ENCODE measurements at places on chromosomes 1 and 21.
A peak's percentile ranks its signal among the peaks of the same experiment; 100 is the strongest.

DNA sequence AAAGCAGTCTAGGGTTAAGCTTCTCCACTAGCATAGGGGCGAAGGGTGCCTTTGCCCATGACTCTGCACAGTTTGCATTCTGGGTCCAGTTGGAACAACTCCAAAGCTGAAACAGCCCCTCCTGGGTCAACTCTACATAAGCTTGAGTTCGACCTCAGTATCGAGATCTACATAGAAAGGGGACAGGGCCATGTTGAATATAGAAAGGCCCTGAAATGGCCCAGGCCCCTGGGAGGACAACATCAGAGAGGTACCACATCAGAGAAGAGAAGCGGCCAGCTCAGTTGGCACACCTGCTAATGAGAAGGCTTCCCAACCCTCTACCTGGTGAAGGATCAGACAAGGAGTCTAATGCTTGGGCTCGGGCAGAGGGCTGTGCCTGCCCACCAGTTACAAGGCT is 1.6 kb downstream of the DENND2D start:
- DNase-seq, result no peak

DNA sequence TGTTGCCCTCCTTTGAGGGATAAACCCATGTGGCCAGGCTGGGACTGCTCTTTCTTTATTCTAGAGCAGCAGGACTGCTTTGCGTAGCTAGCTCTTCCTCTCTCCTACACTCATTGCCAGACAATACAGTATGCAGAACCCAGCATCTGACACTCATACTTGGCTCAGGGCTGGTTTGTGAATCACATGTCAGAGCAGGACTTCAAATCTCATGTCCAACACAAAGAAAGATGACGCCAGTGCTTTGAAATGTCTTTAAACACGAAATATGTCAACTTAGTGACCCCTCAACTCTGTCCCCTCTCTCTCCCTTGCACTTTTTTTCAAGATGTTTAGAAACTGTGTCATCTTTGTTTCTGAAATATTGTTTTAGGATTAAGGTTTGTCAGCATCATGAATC is 135.0 kb downstream of the TGFB2 start:
- no peak for DNase-seq

DNA sequence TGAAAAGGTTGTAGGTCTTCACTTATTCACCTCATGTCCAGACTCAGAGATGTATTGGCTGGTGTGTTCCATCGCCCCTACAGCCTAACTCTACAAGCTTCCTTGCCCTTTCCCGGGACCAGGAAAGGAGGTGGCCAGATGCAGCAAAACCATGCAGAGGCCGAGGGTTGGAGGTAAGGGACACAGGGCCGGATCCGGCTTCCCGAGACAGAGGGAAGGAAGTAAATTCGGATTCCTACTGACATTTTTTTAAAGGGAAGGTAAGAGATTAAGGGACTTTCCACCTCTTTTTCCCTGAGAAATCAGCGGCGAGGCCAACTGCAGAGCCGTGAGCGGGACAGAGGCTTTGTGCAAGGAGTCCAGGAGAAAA is 12.7 kb downstream of the EPHA10 start:
- no peak for DNase-seq

GRCh38 chr1:117335376-117336086 is 31.7 kb upstream of the MAN1A2 start:
- no peak for DNase-seq

DNA sequence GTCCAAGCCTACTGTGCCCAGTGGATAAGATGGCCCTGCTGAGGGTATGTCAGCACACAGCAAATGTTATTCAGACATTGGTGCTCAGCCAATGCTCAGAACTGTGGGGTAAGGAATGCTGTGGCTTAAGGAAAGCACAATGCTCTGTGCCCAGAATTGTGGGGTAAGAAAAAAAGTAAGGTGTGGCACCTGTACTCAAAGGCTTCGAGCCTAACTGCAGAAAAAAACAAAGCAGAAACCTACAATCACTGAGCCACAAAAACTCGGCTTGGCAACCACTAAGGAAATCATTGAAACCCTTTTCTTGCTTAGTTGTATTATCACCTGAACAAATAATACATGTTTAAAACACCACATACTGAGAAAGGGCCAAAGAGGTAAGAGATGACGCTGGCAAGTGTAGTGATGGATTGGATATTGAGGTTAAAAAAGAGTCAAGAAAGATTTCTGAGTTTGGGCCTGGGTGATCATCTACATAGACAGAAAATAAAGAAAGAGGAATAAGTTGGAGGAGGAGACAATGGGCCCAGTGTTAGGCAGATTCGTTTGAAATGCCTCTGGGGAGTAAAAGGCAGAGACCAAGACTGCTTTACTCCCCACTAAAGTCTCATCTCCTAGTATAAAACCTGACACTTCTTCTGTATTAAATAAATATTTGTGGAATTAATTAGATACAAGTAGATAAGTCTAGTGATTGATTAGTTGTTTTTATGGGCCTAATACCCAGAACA is 25.9 kb upstream of the ATP1A1 start:
- DNase-seq, result no peak

DNA sequence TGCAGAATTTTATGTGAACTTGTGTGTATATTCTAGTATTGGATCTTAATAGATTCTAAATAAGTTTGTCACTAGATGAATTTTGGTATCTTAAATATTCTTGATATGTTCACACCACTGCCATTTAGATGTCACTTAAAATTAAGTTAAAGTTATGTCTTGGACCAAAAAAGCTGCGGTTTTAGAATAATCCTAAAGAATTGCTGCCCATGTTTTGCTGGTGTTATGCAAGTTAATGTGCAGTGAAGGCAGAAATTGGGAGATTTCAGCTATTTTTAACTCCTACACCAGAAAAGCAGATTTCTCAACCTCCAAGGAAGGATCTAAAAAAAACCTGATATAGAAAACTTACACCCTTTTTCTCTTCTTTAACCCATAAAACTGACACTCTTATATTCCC is 757 bp downstream of the ACADM start:
- no peak for DNase-seq

DNA sequence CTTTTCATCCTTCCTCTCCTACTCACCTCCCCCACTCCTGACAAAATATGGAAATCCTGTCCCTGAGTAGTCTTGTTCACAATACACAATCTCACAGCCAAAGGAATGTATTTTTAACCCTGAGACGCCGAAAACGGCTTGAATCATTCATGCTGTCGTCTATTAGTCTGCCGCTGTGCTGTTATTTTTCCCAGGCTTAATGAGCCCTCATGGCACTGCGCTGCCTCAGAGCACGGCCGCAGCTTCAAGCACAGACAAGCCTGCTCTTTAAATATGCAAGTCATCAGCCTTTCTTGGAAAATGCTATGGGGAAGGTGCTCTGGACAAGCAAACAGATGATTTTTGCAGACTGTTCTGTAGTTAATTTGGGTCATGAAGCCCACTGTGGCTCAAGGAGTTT is 302.7 kb downstream of the DISC1 start:
- peak; percentile 71 for DNase-seq

DNA sequence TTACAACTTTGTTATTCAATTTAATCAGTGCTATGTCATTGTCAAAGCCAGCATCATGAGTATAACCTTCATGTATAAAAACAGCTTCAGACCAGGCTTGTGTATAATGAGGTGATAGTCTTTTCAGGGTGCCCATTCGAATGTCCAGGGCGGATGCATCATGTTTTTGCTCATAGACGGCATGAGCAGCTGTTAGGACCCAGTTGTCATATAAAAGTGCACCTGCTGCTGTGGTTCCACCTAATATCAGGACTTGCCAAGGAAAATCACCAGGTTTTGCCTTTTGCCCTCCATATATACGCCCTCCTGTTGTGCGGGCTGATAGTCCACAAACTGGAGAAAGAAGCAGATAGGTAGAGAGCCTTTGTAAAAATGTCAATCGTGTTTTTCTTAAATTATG is 14.9 kb downstream of the TARDBP start:
- DNase-seq, result no peak

DNA sequence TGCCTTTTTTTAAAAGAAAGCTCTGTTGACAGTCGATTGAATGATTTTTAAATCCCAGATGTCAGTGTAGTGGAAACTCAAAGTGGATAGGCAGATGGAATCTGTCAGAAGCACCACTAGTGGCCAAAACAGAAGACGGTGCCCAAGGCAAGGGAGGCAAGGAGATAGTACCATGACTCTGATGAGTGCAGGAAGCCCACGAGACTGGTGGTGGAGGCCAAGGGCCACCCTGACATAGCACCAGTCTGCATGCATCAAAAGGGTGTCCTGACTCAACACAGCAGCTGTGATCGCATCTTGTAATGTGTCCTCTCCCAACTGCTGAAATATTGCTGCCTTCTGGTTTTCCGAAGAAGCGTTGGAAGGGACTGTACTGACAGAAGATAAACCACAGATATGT is 124.1 kb upstream of the PAPPA2 start:
- no peak for DNase-seq

DNA sequence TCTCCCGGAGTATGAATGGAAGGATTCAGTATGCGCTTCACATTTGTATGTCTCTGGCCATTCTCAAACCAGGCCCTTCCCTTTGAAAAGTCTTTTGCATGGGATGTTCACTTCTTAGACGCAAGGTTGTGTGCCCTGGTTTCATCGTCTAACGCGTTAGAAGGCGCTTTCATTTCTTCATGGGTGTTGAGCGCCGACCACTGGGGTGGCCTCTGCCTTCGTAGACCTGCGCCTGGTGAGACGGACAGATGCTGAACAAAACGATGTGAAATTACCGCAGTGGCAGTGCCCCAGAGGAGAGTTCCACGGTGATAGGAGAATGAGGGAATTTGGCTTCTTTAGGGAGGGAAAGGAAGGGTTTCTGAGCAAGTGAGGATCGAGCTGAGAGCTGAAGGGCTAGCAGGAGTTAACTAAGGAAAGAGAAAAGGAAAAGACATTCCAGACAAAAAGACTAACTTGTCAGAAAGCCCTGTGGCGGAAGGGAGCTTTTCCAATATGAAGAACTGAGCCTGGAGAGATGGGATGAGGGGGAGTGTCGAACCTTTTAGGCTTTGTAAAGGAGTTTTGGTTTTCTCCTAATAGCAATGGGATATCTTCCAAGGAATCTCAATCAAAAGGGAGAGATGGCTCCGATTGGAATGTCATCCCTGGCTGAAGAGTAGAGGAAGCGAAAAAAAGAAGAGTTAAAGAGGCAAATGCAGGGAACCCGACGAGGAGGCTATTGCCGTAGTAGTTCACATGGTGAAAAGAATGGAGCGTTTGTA is 951 bp downstream of the GGPS1 start:
- no peak for DNase-seq

GRCh38 chr1:21623410-21623961 is 45.7 kb downstream of the RAP1GAP start:
- DNase-seq, result peak; percentile 26

DNA sequence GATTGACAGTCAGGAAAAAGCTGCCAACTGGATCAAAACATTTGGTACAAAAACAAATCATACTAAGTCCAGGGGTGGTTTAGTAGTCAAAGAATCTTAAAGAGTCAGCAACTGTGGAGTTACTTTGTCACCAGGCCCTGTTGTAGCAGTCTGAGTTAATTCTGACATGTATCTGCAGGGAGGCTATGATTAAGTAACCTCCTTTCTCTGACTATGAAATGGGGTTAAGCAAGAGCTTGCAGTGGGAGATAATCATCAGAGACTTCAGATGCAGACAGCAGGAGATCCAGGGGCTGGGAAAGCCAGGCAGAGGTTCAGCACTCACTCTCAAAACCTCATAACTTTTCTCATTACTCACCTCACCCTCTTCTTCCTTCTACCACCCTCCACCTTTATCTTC is 99.2 kb upstream of the BTG3 start:
- no peak for DNase-seq

DNA sequence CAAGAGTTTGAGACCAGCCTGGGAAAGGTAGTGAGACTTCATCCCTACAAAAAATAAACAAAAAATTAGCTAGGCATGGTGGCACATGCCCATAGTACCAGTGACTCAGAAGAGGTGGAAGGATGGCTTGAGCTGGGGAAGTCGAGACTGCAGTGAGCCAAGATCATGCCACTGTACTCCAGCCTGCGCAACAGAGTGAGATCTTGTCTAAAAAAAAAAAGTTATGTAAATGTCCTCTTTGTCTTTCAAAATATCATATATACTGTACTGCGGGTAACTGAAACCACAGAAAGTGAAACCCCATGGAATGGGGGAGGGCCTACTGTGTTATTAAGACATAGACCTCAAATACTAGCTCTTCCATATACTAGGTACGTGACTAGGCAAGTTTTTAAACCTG is 20.8 kb downstream of the ACADM start:
- DNase-seq, result no peak

DNA sequence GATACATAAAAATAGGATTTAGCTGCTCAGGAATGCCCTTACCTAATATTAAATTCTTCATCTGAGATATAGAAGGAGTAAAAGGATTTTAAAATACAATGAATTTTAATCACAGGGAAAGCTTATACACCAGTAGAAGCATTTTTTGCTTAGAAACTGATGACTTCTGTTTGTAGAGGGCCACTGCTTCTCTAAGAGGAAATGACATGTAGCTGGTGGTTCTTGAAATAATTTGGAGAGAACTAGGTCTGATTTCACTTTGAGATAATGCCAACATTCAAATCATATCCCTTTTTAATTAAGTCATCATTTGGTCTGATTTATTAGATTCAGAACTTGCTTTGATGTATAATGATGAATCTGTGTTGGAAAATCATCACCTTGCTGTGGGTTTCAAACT is 166.6 kb upstream of the SGIP1 start:
- DNase-seq, result no peak

- no peak for DNase-seq
Measured at GRCh38 chr21:29025328-29025713, 853 bp downstream of the USP16 start.

GRCh38 chr1:61446531-61446991 is 278.4 kb downstream of the TM2D1 start:
- DNase-seq, result peak; percentile 69

DNA sequence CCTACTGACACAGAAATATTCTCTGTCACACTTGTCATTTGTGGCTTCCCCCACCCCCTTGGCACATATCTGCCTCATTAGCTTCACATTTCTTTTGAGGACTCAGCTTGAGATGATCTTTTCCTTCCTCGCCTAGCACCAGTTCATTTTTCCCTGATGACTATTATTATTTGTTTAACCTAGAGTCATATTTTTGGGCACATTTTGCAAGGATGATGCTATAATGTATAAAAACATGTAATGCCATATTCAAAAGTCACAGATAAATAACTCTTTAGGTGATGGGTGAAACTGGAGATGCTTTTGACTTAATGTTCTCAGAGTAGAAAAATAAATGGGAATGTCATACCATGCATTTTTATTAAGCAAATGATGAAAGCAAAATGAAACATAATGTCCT is 202.7 kb downstream of the BACH1 start:
- DNase-seq, result no peak

Data from NCI-H2171 treated with DMSO at 0.1 percent for 48 hours (cell line).